Naive thymus-derived CD8-positive, alpha-beta T cell (primary cell): ENCODE measurements at places on chromosomes 3 and 15. TPM values are rescaled to one million over a fixed set of nuclear protein-coding genes. Genes with fewer than 3 reads are reported as not detected.

DNA sequence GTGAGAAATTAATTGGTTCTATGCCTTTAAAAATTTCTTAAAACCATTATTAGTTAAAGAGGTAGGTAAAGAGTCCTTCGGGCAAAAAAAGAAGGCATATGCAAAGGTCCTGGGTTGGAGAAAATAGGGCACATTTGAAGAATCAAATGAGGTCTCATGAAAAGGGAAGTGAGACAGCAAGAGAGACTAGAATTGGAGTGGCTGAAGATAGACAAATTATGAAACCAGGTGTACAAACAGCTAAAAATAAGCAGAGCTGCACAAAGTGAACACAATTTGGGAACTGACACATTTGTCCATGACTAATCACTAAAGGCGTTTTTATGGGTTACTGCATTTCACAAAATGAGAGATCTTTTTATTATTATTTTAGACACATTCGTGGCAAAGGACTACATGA lies 581.2 kb downstream of the PYDC2 start:
- DNase-seq = no peak

DNA sequence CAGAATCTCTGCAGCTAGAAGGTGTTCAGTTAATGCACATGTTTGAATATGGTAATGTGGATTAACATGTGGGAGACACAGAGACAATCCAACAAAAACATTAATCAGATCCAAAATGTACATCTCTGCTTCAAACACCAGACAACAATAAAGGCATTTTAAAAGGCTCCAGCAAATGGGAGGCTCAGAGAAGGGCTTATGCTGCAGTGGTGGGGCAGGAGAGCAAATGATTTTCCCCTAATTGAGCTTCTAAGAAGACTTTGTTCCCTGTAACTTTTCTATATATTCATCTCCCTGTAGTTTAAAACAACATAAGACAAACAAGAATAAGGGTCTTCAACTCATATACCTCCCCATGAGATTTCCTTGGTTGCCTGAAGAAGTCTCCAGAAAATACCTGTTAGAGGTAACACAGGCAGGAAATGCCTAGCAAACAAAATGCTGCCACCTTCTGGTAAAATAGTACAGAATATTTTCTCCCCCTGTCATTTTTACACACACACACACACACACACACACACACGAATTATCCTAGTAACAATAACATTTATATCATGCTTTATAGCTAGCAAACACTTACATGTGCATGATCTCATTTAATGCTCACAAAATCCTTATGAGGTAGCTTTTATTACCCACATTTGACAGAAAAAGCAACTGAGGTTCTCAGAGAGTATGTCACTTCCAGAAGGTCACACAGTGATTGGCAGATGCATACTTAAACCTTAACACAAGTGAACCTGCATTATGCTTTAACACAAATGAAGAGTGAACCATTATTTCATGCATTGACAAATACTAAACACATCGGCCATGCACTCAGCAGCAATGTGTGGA lies 123.4 kb upstream of the MB21D2 start:
- no peak for DNase-seq

GRCh38 chr15:95590533-95591044 lies 739.9 kb upstream of the NR2F2 start:
- no peak for DNase-seq

- no peak for DNase-seq
Observed at GRCh38 chr3:183975981-183976662, 41.6 kb downstream of the ABCC5 start.

- no peak for DNase-seq
Observed at GRCh38 chr15:37204692-37205091, 104.3 kb upstream of the MEIS2 start.

- DNase-seq = no peak
Observed at GRCh38 chr3:57816471-57817095, 60.5 kb downstream of the SLMAP start.

DNA sequence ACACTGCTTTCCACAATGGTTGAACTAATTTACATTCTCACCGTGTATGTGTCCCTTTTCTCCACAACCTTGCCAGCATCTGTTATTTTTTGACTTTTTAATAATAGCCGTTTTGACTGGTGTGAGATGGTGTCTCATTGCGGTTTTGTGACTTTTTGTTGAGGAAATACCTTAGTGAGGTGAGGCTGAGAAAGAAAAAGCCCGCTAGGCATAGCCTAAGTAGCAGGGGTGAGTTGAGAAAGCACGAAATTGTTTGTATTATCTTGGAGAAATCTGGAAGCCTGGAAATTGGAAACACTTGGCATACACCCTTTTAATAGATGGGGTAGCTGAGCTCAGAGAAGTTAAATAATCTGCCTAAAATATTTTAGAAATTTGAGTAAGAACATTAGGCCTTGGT lies 61.5 kb upstream of the CFAP161 start:
- DNase-seq = no peak

DNA sequence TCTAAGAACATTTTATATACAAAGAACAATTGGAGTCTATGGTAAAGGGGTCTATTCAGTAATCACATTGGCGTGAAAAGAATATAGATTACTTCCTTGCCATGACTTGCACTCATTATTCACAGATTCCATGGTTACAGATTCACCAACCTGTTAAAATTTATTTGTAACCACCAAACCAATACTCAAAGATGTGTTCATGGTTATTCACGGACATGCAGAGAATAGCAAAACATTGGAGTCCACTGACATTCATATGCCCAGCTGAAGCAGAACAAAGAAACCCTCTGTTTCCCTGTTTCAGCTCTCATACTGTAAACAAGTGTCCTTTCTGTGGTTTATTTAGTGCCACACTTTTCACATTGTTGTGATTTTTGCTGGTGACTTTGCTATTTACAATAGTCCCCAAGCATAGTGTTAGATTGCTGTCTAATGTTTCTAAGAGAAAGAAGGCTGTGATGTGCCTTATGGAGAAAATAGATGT lies 185.8 kb upstream of the TTC14 start:
- DNase-seq = no peak

- DNase-seq = no peak
Observed at GRCh38 chr15:66066005-66066404, 187.5 kb downstream of the MEGF11 start.

GRCh38 chr3:107705046-107705445 lies 182.3 kb downstream of the BBX start:
- DNase-seq = no peak

- no peak for DNase-seq
Observed at GRCh38 chr3:78414261-78414660, 1353.5 kb downstream of the ROBO1 start.

- DNase-seq = no peak
Observed at GRCh38 chr3:126266291-126266840, 86.0 kb upstream of the ALDH1L1 start.

GRCh38 chr15:63439536-63440264 lies 58.1 kb upstream of the CA12 start:
- no peak for DNase-seq

GRCh38 chr3:88152841-88153240 lies 3.1 kb downstream of the C3orf38 start:
- no peak for DNase-seq

GRCh38 chr3:46987743-46988401 lies 8.4 kb downstream of the NBEAL2 start:
- DNase-seq = peak; percentile 90

DNA sequence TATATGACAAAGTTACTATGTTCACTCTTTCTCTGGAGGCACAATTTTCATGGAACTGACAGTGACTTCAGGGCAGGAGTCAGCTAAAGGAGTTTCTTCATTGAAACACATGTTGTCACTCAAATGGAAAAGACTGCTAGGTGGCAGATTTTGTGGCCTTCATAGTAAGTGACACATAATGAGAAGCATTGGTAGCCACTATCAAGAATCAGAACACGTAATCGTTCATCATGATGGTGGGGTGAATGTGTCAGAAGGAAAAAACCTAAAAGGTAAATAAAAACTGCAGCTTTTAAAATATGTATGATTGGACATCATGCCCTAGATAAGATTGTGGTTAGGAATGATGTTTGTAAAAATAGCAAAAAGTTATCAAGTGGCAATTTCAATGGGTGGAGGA lies 1491.0 kb downstream of the SI start:
- no peak for DNase-seq

GRCh38 chr3:55807210-55807609 lies 320.1 kb upstream of the WNT5A start:
- no peak for DNase-seq

DNA sequence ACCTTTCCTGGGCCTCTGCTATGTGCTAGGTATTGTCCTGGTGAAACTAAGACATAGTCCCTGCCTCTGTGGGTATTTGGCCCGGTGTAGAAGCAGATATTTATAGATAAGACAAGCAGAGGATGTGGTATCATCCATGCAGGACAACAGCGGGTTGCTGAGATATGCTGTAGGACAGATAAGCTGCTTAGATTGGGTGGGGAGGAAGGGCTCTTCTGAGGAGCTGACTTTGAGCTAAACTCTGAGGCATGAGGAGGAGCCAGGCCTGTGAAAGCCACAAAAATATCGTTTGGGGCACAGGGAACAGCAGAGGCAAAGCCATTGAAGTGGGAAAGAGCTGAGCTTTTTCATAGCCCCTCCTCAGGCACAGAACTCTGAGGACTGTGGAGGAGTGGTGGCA lies 492.5 kb upstream of the CFAP20DC start:
- no peak for DNase-seq

DNA sequence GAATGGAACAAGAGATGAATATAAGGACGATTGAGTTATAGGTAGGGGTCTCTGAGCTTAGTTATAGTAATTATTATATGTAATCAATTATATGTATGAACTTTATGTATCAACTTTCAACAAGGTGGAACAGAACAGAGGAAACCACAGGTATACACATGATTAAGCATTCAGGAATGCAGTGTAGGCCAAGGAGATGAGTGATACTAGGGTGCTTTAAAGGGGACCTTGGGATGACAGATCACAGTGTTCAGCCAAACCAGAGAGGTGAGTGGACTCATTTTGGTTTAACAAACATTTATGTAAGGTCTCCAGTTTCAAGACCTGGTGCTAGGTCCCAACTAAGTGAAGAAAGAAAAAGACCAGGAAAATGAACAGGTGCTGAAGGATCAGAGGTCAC lies 895.5 kb downstream of the ROBO2 start:
- DNase-seq = no peak

GRCh38 chr15:69096626-69097025 lies 63.8 kb upstream of the GLCE start:
- no peak for DNase-seq

DNA sequence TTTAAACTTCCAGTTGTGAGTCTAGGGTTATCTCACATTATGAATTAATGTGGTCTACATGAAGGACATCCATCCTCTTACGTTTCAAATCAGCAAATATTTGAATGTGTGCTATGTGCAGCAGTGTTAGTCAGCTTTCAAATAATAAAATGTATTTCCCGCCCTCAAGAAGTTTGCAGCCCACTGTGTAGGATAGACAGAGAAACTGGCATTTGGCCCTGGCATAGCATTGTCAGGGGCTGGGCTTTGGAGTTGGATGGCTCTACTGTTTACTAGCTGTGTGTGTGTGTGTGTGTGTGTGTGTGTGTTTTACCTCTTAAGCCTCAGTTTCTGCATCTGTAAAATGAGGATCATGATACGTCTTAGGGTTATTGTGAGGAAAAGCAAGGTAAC lies 400.5 kb upstream of the C2CD4B start:
- DNase-seq = no peak

GRCh38 chr3:156763931-156764720 lies 62.0 kb upstream of the LEKR1 start:
- no peak for DNase-seq

DNA sequence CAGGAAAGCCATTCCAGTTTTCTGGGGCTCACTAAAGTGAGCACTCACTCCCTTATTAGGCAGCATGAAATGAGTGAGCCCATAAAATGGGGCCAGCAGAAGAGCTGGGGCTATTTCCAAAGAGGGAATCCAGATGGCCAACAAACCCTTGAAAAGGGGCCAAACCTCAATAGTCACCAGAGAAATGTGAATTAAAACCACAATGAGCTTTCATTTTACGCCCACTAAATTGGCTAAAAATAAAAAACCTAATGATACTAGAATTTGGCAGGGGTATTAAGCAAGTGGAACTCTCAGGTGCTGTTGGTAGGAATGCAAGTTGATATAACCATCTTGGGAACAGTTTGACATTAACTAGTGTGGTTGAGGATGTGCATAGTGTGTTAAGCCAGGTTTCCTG lies 42.1 kb upstream of the RAF1 start:
- no peak for DNase-seq

DNA sequence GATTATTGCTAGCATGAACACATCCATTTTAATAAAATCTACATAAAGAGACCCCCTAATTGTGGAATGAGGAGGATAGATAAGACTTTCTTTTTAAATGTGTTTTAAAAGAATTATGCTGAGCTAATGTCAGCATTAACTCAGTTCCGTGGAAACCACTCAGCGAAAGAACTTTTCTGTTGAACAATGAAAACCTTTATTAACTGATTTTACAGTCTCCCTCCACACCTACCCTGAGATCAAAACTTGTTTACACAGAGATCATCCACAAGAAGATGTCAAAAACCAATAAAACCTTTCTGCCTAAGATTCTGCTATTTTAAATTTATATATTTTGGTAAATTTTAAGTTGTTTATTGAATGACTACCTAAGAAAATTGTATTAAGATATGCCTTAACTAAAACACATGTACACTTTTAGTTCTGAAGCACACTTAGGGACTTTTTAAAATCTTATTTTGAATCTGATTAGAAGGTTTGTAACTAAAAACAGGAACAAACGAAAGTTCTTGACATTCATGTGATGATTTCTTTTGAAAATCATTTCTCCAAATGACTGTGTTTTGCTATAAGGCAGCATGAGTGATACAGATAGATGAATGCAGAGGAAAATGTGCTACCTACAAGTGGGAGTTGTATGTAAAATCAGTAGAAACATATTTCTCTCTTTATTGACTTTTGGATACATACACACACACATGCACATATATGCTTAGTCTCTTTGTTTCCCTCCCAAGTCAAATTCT lies 369.0 kb downstream of the UNC13C start:
- DNase-seq = no peak

GRCh38 chr3:194621947-194622346 lies 11.3 kb downstream of the TMEM44 start:
- no peak for DNase-seq

GRCh38 chr15:90620379-90621067 lies 90.8 kb downstream of the CRTC3 start:
- peak; percentile 30 for DNase-seq

DNA sequence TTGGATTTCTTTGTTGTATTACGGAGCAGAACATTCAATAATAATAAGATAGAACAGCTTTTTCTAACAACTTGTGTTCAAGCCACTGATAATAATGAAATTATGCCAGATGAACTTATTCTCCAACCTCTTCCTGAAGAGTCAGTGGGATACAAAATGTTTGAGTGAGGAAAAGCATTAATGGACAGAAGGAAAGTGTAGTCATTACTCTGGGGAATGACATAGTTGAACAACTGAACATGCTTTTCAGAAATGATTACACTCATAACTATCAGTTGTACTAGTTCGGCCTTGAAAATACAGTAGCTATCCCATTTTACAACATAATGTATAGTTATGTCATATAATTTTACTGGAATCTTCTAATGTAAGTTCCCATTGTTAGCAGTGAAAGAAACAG lies 55.9 kb downstream of the ALCAM start:
- DNase-seq = no peak

KCNMB3 gene
- total RNA-seq = 1.9 TPM

LTK gene
- 0.22 TPM for total RNA-seq

PLCD1 gene
- total RNA-seq = 42.7 TPM

DOCK3 gene
- total RNA-seq = 1.5 TPM

FAIM gene
- 6.5 TPM for total RNA-seq

KBTBD12 gene
- total RNA-seq = not detected

CDCP1 gene
- not detected for total RNA-seq

ADAMTS17 gene
- total RNA-seq = 4.6 TPM

ZDHHC23 gene
- 6.4 TPM for total RNA-seq

CFAP161 gene
- not detected for total RNA-seq

PML gene
- 53.1 TPM for total RNA-seq

UQCC5 gene
- 13.4 TPM for total RNA-seq

PARP15 gene
- 56.9 TPM for total RNA-seq
